ENCODE measurements at places on chromosomes 11 and 22.

GRCh38 chr11:120625565-120625964 is 114.0 kb downstream of the GRIK4 start:
- DNase-seq = no peak

DNA sequence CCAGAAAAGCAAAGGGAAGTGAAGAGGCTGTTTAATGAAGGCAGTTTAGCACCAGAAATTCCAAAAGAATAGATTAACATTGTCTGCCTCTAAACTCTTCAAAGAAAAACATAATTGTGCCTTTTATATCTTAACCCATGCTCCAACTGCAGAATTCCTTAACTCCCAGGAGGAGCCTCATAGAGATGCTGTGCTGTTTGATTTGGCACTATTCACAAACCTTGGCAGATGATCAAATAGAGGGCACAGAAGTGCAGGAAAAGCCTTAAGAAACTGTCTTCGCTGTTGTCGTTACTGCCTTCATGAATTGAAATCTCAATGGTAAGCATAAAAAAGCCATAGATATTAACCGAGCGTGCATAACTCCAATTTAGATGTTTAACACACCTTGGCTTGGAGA is 124.1 kb upstream of the MPPED2 start:
- DNase-seq = no peak

DNA sequence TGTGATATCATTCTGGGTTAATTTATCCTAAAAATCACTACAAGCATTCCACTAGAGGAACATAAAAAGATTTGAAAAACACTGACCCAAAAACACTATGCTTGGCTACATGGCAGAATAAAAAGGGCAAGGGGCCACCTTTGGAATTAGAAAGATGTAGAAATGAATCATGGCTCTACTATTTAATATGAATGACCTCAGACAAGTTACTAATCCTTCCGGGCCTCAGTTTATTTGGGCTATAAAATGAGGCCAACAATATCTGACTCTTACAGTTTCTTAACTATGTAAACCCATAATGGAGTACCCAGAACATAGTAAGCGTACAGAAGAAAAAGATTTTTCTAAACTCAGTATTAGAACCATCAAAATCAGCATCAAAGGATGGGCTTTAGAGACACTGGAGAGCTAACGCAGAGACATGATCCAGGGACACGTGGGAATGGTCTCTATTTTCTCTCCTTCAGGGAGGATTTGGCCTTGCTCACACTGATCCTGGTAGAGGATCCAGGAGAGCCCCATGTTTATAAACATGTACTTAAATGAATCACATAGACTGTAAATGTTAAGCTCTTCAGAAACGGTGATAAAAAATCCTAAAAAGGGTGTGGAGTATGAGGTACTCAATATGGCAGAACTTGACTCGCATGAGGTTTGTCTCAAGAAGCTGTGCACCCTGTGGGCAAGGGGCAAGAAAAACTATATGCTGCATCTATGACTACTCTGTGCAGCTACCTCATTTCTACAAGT is 288.4 kb upstream of the PITPNB start:
- DNase-seq = no peak

DNA sequence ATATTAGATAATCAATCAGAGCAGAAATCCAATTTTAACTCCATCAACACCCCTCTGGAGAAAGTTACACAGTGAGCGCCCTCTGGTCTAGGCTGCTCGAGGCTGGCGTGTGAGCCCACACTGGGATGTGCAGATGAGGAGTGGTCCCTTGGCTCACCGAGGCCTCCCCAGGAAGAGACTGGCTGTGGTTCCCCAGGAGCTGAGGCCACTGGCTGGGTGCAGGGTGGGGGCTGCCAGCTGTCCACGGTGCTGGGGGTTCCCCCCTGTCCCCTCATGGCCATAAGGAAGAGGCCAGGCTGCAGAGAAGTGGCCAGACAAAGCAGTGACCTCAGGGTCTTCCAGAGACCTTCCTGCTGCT is 750.7 kb downstream of the BRD1 start:
- DNase-seq = no peak

DNA sequence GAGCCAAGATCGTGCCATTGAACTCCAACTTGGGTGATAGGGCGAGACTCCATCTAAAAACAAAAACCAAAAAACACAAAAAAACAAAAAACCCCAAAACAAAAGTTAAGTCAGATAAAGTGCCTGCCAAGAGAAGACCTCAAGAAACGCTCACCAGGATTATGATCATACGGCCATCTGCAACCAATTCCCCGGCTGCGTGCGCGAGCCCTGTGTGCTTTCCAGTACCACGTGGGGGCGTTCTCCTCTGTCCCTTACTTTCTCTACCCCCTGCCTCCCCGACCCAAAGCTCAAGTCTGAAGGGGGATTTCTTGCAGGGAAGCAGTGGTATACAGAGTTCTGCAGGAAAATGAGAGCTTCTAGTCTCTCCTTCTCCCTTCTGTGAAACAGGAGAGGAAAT is 10.5 kb upstream of the RPS19BP1 start:
- DNase-seq = no peak

- no peak for DNase-seq
Observed at GRCh38 chr11:824292-824880, 3.3 kb upstream of the CRACR2B start.

DNA sequence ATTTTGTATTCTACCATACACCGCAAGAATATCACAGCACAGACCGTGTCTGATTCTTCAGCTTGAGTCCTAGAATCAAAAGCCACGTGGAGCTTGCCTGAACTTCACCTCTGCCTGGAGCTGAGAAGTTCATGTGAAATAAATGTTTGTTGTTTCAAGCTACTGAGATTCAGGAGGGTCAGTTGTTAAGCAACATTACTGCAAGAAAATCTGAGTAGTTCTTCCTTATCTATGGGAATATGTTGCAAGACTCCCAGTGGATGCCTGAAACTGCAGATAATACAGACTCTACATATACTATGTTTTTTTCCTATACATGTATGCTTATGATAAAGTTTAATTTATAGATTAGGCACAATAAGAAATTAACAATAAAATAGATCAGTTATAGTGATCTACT is 995.3 kb downstream of the TBC1D22A start:
- no peak for DNase-seq

- DNase-seq = no peak
Observed at GRCh38 chr11:34238966-34239365, 118.8 kb downstream of the ABTB2 start.

DNA sequence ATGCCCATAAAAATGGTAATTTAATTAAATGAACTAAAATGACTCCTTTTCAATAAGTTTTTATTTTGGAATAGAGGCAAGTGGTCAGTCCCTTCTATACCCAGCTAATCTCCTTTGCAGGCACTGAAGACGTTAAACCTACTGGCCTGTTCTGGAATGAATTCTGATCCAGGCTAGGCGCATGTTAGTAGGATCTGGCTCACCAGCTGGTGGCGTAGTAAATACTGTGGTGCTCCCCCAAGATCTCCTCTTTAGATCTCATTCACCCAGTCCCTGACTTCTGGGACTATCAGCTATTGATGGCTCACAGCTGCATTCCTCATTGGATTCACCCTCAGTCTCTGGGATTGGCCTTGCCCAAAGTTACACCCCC is 173.7 kb upstream of the DDI1 start:
- no peak for DNase-seq

DNA sequence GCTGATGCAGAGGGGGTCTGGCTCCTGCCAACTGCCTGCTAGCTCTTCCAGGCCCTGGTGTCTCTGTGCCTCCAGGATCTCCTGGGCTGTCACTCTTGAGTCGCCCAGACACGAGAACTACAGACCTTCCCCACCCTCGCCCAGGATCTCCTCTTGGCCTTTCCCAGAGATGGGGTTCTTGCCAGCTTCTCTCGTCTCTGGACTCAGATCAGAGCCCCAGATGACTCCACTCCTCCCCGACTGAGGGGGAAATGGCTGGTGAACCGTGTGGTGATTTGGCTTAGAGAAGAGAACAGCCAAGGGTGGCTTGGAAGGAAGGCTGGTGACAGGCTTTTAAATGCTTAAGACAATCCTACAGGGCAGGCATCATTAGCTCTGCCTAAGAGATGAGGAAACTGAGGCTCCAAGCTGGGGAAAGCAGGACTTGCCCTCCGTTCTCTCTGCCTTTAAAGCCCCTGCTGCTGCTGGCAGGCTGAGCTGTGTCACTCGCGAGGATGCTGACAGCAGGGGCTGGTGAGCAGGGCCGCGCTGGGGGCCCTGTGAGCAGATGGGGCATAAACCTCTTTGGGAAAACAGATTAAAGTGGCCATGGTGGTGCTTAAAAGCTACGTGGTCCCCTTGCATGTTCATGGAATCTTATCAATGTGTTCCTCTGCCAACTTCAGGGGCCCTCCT is 90.3 kb upstream of the THY1 start:
- DNase-seq = no peak
